Activated CD8-positive, alpha-beta memory T cell treated with anti-CD3 and anti-CD28 coated beads for 24 hours (primary cell): ENCODE measurements at places on chromosomes 2 and 18.

DNA sequence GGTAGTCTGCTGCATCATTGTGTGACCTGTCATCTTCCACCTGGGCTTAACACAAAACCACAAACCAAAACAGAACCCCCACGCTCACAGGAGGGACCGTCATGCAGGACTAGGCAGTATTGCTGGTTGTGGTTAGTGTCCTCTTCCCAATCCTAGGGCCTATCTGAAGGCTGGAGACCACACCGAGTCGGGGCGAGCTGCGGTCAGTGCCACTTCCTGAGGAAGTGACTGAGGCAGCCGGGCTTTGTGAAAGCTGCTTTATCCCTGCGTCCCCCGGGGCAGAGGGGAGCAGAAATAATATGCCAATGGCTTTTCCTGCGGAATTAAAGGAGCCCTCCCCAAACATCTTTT is 22.9 kb downstream of the ZNF532 start:
- DNase-seq, result no peak

- no peak for DNase-seq
Measured at GRCh38 chr2:10493075-10493633, 45.0 kb upstream of the ODC1 start.

DNA sequence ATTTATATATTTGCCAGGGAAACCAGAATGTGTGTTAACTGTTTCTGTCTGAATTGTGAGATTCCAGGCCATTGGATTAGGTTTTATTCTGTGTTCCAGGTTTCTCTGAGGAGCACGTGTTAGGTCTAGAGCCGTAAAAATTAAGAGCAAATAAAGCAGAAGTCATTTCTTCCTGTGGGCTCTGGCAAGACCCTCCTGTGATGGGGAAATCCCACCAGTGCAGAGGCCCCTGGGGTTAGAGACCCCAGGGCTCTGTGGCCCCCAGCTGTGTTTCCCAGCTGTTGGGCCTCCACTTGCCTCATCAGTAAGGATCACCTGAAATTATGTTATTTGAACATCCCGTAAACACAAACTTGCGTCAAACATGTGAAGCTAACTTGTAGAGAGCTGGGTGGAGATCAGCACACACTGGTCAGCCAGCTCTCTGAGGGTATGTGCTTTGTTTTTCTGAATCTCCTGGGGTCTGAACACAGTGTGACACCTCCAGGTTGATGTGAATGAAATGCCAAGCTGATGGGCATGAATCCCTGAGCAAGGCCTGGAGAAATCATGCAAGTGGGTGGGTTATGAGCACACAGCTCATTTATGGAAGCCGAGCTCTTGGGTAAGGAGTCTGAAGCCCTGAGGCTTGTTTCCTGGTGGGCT is 50.3 kb downstream of the HK2 start:
- no peak for DNase-seq

DNA sequence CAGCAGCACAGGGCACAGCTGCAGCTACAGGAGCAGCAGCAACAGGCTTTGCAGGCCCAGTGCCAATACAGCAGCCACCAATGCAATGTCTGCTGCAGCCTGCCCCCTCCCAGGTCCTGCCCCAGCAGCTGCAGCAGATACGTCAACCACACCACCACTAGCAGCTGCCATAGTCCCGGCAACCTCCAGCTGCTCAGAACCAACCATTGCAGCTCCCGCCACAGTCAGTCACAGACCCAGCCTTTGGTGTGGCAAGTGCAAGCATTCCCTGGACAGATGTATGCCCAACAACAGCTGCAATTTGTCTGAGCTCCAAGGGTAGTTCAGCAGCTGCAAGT is 53.3 kb upstream of the TUBA3E start:
- no peak for DNase-seq

DNA sequence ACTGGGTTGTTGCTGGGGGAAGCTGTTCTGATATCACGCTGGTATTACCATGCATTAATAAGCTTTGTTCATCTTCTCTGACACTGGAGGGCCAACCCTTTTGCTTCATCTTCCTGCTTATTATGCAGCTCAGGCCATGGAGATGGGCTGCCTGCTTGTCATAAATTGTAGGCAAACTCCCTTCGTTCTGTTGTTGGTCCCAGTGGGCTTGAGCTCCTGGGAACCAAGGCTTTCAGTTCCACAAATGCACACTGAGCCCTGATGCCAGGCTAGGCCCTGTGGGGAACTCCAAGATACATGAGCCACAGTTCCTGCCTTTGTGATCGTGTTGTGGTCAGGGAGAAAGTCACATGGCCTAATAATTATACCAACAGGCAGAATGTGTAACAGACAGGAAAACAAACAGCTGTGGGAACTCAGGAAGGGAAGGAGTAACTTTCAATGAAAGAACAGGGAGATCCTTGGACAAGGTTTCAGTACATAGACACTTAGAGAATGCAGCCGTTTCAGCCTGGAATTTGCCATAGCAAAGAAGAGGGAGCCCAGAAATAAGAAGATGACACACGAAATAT is 49.0 kb upstream of the BCL2L11 start:
- no peak for DNase-seq

DNA sequence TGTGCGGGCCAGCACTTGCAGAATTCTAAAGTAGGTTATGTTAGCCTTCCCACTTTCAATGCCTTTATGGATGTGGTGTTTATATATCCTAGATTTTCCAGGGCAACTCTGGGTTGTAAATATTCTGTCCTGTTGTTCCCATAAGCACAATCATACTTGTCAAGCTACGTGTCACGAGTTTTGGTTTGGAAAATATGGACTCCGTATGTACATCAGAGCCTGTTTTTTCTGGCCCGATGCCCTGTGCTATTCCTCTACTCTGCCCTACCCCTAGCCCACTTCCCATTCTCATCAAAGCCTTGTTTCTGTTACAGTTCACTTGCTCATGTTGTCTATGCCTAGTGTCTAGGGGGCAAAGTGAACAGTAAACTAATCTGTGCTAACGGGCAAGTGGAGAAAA is 27.0 kb upstream of the ZEB2 start:
- no peak for DNase-seq

- no peak for DNase-seq
Measured at GRCh38 chr18:55706898-55707297, 118.9 kb upstream of the TCF4 start.

GRCh38 chr2:184799379-184799778 is 201.1 kb downstream of the ZNF804A start:
- no peak for DNase-seq

GRCh38 chr2:99694331-99694730 is 204.5 kb upstream of the REV1 start:
- no peak for DNase-seq

DNA sequence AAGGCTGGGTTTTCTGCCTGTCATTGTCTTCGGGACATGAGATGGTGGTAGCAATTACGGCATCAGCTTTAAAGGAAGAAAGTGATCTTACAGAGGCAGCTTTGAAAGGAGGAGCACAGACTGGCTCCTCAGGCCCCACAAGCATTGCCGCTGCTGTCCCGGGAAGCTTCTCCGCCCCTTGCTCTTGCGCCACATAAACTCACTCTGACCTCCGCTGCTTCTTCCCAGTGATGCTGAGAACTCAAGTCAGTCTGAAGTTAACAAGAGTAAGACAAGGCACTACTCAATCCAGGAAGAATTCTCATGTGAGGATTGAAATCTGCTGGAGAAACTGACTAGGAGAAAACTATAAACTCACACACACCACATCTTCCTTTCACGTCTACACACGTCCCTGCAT is 112.4 kb upstream of the RIOK3 start:
- DNase-seq, result no peak

GRCh38 chr2:74406035-74406434 is 15.4 kb downstream of the C2orf81 start:
- DNase-seq, result no peak

DNA sequence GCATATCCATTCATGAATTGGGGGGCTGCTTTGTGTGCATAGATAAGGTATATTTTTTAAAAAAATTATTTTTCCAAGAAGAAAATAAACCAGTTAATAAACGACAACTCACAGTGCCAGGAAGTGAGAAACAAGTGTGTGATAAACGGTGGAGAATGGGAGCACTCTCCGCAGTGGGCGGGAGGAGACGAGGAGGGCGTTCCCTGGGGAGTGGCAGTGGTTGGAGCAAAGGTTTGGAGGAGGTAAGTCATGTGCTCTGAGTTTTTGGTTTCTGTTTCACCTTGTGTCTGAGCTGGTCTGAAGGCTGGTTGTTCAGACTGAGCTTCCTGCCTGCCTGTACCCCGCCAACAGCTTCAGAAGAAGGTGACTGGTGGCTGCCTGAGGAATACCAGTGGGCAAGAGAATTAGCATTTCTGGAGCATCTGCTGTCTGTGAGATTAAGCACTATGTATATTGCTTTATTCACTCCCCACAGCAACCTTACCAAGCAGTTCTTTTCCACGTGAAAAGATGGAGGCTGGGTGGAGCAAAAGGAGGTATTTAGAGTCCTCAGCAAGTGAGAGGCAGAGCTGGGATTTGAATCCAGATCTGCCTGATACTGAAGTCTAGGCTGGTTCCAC is 27.0 kb upstream of the CASP8 start:
- peak; percentile 90 for DNase-seq

DNA sequence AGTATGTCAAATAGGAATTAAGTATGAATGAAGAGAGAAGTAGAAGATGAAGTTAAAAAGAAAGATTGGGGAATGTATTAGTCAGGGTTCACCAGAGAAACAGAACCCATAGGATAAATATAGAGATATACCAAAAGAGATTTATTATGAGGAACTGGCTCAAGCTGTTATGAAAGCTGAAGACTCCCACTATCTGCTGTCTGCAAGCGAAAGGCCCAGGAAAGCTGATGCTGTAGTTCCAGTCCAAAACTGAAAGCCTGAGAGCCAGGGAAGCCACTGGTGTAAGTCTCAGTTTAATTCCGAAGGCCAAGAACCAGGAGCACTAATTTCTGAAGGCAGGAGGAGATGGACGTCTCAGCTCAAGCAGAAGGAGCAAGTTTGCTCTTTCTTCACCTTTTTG is 200.9 kb upstream of the FN1 start:
- DNase-seq, result no peak

GRCh38 chr18:5759194-5759593 is 136.1 kb downstream of the TMEM200C start:
- no peak for DNase-seq

- no peak for DNase-seq
Measured at GRCh38 chr2:69493268-69493667, 56.0 kb upstream of the NFU1 start.

DNA sequence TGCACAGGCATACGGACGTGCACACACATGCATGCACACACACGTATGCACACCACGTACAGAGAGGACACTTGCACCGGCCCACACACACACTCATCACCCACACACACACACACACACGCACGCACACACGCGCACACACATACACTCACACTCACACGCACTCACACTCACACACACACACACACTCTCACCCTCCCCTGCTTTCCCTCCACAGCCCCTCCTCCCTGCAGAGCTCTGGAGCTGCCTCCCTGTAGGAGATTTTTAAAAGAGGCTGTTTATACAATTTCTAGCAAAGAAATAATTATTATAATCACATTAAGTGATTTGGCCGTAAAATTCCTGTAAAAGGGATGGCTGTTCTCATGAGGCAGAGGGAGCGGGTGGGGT is 36.5 kb upstream of the SNED1 start:
- no peak for DNase-seq

DNA sequence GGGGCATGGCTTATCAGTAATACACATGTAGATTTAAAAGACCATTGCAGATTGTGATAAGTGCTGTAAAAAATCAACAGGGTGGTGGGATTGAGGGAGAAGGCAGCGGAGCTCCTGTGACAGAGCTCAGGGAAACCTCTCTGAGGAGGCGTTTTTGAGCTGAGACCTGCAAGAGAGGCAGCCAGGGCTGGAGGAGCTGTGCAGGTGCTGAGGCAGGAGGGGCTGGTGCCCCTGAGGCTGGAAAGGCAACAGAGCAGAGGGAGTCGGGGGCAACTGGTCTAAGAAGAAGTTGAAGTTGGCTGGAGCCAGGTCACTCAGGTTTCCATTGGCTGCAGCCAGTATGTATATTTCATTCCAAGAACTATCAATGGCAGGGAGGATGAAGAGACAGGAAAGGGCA is 47.6 kb downstream of the KLHL29 start:
- DNase-seq, result peak; percentile 42

DNA sequence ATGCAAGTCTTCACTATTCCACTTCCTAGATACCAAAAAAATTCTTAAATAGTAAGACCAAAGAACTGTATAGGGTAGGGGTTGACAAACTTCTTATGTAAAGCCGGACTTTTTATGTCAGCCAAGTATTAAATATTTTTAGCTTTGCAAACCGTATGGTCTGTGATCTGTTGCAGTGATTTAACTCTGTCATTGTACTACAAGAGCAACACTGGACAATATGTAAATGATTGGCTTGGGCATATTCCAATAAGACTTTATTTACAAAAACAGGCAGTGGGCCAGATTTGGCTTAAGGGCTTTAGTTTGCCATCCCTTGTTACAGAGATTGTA is 48.0 kb downstream of the MGAT5 start:
- DNase-seq, result no peak

DNA sequence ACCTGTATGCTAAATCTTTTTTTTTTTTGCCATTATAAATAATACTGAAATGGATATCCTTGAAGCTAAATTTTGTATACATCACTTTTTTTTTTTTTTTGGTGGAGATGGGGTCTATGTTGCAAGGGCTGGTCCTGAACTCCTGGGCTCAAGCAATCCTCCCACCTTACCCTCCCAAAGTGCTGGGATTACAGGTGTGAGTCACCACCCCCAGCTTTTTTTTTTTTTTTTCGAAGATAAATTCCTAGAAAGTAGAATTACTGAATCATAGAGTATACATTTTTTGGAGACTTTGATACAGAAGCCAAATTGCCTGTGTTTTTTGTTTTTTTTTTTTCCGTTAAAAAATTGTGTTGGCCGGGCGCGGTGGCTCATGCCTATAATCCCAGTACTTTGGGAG is 51.0 kb upstream of the MCFD2 start:
- DNase-seq, result no peak

- no peak for DNase-seq
Measured at GRCh38 chr18:7879717-7880116, 312.6 kb downstream of the PTPRM start.

DNA sequence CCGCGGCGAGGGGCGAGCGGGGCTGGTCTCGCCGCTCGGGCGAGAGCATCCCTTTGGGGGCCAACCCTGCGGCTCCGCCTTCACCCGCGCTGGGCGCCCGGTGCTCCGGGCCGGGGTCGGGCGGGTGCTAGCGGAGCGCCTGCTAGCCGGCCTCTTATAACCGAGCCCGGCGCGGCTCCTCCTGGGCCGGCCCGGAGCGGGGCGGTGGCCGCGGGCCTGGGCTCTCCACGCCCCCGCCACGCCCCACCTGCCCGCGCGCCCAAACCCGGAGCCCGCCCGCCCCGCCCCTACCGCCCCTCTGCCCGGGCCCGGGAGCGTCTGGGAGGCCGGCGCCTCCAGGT is at the start of gene FOXI3:
Gene FOXI3 (minus strand): TSS at position 129 of the 341 bp plus-strand sequence. CDS start 158 bp downstream, outside the sequence.
- DNase-seq, result no peak

DNA sequence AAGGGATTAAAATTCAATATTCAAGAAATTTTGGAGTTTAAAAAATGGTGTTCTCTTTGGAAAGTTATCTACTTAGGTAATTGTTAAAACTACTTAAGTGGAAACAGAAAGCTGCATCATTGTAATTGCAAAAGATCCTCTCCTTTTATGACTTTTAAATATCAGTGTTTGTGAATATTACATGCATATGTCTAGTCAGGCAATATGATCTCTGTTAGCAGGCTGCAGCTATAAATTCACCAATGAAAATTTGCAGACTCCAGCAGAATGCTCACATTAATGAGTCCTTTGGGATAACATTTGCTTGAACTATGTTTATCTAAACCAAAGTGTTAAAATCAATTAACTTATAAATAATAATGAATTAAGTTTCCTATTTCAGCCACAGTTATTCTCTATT is 59.2 kb upstream of the CSRNP3 start:
- no peak for DNase-seq
